ENCODE measurements at places on chromosomes 4 and X. TPM values are rescaled to one million over a fixed set of nuclear protein-coding genes. Genes with fewer than 3 reads are reported as not detected.
A peak's percentile ranks its signal among the peaks of the same experiment; 100 is the strongest.

DNA sequence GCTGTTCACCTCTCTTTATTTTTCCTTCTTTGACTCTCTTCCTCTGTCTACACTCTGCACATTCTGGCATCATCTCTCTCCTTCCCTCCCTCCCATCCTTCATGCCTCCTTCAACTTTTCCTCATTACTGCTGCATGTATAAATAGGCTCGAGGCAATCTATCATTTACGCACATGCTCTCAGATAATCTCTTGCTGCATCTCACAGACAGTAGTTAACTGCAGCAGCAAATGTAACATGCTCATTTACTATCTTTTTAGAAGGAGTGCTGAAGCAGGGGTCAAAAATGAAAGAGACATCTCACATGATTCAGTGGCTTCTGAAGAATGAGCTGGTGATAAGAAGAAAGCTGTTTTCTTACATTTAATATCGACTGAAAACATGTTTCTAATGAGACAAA lies 127.7 kb downstream of the RASL11B start:
- no peak for DNase-seq

DNA sequence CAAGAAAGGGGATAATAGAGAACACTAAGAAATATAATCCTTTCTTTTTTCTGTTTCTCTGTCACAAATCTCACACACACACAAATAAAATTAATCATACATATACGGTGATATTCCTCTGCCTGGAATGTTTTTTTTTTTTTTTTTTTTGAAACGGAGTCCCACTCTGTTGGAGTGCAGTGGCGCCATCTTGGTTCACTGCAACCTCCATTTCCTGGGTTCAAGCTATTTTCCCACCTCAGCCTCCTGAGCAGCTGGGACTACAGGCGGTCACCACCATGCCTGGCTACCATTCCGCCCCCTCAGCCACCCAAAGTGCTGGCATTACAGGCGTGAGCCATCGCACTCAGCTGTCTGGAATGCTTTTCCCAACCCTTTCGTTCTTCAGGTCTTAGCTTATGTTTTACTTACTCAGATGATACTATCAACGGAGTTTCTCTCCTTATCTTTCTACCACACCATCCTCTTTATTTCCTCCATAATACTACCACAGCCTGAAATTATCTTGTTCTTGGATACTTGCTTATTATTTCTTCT lies 69.3 kb downstream of the ANKRD17 start:
- DNase-seq = no peak

DNA sequence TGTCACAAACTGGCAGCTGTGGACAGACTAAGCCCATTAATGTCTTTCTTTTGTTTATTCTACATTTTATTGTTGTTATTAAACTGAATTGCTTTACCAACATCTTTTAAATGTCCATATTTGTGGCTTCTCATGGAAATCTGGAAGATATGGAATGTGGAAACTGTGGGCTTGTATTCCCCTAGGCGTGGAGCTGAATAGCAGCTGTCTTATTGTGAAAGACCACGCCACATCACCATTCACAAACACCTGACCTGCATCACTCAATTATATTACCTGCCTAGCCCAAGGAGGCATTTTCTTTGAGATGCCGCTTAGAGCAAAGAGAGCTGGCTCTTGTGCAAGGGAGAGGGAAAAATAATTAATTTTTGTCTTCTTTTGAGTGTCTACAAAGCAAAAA lies 96.9 kb upstream of the GPRIN3 start:
- DNase-seq = no peak

DNA sequence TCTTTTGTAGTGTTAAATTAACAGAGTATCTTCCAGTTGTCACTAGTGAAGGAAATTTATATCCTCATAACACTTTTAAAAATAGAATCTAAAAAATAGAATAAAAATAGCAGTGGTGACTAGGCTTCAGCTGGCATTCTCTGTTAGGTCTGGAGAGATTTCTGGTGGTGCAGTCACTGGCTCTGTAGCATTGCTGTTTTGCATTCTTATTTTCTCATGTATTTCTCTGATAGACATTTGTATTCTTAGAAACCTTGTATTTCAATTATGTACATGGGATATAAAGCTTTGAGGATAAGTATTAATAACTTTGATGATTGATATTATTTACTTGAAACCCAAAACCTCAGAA lies 87.6 kb downstream of the TMEM131L start:
- DNase-seq = no peak

DNA sequence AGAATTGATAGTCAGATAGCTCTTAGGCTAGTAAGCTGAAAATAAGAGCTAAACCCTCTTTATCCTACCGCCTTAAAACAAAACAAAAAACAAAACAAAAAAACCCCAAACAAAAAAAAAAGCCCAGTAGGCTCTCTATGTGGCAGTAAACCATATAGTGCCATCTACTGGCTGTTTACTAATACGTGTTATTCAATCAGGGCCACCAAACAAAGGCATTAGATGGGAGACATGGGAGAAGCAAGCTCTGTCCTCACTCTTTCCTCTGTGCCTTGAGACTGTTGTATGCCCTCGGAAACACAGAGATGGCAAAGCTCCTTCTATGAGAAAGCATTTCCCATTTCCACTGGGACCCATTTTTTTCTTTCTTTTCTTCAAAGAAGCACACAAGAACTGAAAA lies 148.8 kb upstream of the MID1 start:
- DNase-seq = peak; percentile 33

- no peak for DNase-seq
Observed at GRCh38 chrX:139091066-139091465, 379.5 kb upstream of the FGF13 start.

DNA sequence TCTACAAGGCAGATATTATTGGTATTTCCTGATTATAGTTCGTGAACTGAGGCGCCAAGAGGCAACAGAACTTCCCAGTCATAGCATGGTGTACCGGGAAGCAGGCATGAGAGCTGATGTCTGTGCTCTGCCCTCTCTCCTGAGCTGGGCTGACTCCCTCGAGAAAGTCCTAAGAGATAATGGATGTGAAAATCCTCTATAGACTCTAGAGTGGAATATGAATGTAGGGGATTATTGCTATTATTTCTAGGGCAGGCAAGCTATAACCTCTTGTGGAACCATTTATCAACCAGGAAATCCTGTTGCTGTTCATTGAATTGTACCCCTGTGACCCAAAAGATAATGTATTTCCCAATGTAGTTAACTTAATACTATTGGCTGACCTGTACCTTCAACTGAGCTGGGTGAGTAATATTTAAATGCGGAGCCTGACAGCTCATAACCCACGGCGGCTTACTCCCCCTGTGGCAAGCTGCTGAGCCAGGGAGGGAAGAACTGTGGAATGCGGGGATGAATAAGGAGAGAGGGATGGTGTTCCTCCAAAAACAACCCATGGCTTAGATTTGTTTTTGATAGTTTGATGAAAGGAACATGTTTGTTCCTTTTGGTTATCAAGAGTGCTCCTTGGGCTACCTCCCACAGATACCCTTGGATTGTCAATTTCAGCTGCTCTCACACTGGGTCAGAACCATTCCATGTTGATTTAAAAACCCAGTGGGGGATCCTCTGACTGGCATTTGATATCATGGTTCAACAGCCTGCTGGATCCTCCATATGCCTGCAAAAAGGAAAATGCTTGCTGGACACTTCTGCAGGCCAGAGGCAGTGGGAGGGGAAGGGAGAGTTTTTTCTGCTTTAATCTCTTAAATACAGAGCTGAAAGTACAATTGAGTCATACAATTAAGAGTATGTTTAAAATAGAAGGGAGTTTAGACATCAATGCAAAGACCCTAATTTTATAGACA lies 339.0 kb upstream of the BOD1L1 start:
- no peak for DNase-seq

DNA sequence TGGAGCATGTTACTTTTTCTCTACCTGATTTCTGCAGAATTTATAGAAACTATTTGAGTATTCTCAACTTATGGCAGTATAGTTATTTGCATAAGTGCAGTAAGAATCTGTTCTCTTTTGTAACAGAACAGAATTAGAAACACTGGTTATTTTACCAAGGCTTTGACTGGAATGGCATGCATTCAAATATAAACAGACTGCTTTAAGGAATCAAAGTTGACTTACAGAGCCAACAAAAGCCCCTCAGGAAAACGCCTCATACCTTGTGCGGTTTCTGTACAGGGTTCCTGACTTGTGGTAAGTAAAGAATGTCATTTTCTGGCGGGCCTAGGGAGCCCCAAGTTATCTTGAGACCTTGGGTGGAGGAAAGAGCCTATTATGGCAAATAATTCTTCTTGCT lies 97.1 kb downstream of the GPR143 start:
- DNase-seq = no peak

DNA sequence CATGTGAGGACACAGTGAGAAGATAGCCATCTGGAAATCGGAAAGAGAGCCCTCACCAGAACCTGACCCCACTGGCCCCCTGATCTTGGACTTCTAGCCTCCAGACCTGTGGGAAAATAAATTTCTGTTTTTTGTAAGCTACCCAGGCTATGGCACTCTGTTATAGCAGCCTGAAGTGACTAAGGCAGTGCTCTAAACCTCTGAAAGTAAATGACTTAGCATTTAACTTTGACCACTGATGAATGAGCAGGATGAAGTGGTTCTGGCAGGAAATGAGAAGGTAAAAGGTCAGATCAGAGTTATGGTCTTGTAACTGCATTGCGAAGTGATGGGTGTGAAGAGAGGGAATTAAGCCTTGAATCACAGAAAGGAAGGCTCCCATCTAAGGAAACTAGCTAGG lies 17.0 kb downstream of the GPAT3 start:
- DNase-seq = no peak

DNA sequence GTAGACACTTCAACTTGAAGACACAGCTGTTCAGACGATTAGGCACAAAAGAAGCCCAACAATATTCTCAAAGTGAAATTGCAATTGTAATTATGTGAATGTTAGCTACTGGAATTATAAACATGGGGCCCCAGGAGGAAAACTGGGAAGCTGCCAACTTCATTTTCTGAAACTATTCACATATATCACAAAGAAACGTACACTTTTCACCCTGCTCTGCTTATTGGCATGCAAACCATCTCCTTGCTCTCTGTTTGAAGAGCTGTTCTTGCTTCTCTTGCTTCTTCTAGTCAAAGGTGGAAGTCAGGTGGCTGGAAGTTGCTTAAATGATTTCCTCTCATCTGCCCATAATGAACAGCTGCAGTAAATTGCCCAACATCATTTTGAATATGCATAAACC lies 320.1 kb downstream of the CFAP299 start:
- DNase-seq = no peak

DNA sequence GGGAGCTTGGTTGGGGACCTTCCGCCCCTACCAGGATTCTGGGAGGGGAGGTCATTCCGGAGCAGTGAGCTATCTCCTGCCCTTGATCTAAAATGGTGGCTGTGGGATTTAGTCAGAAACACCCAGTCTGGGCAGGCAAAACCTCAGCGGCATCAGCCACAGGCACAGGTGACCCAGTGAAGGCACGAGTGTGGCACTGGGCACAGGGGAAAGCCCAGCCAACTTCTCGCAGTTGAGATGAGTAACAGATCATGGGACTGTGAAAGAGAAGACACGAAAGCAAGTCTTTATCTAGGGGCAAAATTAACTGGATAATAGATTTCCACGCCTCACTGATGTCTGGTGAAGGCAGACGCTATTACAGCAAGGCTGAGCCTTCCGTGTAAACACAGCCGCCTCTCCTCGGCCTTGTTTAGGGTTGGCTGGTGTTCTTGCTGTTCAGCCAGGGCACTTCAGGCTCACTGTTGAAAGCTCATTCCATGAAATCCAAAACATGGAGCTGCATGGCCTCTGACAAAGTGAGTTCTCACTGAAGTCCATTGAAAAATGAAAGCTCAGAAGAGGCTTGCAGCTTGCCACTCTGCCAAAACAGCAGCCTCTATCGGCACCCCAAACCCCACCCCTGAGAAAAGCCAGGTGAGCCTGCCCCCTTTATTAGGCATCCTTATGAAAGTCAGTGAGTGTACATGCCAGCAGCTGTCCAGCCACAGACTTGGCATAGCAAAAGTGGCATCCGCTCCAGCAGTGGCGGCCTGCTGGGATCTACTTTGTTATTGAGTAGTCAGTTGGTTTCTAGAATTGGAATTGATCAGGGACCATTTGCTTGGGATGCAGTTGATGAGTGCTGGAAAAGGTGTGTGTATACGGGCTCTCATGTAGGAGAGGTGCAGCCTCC lies 102.3 kb upstream of the MTM1 start:
- no peak for DNase-seq

GRCh38 chr4:5052204-5052702 lies 973 bp downstream of the STK32B start:
- DNase-seq = no peak

DNA sequence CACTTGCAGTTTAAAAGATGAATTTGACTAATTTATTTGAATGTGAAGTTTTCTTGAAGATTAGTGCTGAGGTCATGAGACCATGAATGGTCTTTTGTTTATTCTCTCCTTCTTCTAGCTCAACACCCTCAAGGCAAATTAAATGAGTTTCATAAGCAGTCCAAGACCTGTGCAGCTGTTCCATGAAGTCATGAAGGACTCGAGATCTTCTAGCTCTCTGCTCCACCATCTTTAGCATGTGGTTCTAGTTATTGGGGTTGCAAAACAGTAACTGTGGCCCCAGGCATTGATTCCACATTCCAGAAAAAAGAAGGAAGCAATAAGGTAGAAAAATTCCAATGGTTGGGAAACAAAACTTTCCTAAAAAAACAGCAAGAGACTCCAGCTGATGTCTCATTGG lies 84.2 kb upstream of the HS3ST1 start:
- DNase-seq = no peak

GRCh38 chr4:134544303-134544770 lies 342.7 kb upstream of the PABPC4L start:
- DNase-seq = peak; percentile 32

- no peak for DNase-seq
Observed at GRCh38 chrX:23851544-23851943, 56.2 kb downstream of the APOO start.

DNA sequence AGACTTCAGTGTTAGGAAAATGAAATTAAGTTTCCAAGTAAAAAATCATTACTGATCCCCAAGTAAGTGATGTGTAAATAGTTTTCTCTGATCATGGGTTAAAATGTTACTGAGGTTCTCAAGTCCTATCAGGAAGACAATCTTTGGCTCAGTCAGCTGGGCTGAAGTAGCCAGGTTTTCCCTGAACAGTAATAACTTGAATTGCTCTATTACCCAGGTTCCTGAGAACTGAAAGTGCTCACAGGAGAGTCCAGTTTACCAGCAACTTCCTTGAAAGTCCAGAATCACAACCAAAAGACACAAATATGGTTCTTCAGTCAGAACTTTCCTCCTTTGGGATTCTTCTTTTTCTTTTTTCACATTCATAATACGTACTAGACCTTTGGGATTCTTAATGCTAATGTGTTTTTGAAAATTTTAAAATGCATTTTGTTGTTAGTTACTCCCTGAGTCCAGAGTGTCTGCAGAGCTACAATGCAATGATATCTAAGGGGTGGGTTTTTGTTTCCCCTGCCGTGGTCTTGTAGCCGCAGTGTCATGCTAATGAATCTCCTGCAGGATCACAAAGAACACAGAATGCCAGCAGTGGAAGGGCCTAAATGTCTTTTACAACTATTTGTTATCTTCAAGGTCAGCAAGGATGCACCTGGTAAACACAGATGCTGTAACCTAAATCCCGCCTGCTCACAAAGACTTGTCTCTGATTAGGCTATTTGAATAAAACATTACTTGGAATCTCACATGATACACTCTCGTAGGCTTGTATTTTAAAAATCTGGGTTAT lies 439.8 kb upstream of the NR3C2 start:
- no peak for DNase-seq

HSPA4L gene
- 2.7 TPM for total RNA-seq

P2RY8 gene
- total RNA-seq = not detected

AFP gene
- total RNA-seq = 23,697 TPM

IL2RG gene
- 7.1 TPM for total RNA-seq

MGAT4D gene
- total RNA-seq = not detected

GUCY1B1 gene
- total RNA-seq = 16.7 TPM

PDZD4 gene
- total RNA-seq = 1.6 TPM

CSAG1 gene
- total RNA-seq = not detected

FAM120C gene
- 2.3 TPM for total RNA-seq

SOX3 gene
- total RNA-seq = not detected

Measured in hepatocyte (in vitro differentiated cells).